ENCODE measurements at places on chromosomes 7 and 10. TPM values are rescaled to one million over a fixed set of nuclear protein-coding genes. Genes with fewer than 3 reads are reported as not detected.

DNA sequence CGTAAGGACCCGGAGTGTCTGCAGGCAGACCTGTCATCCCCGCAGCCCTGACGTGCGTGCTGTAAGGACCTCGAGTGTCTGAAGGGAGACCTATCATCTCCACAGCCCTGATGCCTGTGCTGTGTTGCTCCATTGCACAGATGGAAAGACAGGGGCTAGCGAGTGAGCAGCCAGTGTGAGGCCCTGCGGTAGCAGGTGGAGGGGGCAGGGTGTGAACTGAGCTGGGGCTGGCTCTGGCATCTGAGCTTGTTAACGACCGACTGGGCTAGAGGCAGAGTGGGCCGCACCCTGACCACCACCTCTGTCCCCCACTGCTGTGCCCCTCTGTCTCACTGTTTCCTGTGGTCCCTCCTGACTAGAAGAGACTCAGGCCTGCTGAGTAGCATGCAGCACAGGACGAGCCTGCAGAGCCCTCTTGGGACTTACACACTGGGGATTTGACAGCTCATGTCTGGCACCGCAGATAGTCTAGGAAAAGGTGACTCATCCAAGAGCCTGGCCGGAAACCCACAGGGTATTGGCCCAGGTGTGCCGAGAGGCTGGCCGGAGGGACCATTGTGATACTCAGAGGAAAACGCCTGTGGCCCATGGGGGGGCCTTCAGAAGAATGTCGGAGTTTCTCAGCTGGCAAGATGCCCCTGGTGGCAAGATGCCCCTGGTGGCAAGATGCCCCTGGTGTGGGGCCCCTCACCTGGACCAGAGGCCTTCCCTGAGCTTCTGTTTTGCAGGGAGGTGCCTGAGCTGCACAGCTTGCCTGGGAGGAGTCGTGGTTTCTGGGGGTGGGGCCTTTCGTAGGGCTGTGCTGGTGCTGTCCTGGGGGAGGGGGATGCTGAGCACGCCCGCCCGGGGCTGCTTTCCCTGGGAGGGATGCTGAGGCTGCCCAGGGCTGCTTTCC lies 34.3 kb downstream of the INPP5A start:
- DNase-seq: no peak

DNA sequence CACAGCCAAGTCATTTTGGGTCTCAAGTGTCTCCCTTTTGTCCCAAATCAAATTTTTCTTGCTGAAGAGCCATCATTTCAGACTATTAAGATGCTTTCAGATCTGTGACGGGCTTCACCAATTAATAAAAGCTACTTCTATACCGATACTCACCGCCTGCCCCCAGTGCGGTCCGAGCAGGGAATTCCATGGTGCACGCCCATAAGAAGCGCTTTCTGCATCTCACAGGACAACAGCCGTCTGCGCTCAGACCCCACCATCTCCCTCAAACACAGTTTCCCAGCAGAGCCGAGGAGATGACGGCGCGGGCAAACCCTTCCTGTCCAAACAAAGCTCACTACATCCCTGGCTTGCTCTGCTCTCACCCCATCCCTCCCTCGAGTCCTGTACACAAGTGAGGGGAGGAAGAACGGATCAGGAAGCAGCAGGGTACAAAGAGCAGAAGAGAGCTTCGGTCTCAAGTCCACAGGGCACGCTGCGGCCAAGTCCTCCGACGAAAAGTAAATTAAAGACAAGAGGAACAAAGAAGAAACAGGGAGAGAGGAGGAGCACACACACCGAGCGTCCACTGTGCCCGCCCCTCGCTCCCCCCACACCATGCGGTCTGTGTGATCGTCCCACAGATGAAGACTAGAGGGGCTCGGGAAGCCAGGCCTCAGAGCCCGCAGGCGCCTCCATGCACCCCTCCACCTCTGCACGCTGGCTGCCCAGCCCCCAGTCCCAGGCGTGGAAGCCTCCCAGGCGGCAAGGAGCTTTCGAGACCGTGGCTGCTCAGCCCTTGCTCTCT lies 121.9 kb downstream of the MAD1L1 start:
- DNase-seq: no peak

DNA sequence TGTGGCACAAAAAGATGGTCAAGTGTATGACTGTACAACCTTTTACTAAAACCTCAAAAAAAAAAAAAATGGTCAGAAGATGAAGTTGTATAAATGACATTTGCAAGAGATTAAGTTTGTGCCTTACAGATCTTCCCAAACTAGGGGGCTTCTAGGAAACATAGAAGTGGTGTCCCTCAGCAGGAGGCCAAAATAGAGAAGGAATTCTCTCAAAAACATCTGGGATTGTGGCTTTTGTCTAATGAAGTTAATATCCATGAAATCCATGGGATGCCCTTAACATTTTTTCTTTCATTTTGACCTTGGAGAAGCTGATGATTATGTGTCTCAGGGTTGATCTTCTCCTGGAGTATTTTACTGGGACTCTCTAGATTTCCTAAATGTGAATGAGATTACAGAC lies 62.2 kb downstream of the CASD1 start:
- DNase-seq: no peak

DNA sequence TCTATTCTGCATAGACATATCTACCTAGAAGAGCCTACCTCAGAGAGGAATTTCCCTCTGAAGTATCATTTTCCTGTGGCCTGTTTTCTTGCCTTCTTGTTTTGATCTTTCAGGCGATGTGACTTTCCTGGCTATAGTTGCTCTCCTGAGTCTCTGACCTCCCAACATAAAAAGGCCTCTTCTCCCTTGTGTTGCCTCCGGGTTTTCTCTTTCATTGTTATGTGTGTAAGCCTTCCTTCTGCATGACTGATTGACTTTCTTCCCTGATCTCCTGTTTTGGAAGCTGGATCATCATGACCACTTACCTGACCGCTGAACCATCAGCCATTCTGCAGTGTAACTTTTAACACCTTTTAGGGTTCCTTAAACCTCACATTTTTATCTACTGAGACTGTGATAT lies 441.5 kb upstream of the ETV1 start:
- no peak for DNase-seq

DNA sequence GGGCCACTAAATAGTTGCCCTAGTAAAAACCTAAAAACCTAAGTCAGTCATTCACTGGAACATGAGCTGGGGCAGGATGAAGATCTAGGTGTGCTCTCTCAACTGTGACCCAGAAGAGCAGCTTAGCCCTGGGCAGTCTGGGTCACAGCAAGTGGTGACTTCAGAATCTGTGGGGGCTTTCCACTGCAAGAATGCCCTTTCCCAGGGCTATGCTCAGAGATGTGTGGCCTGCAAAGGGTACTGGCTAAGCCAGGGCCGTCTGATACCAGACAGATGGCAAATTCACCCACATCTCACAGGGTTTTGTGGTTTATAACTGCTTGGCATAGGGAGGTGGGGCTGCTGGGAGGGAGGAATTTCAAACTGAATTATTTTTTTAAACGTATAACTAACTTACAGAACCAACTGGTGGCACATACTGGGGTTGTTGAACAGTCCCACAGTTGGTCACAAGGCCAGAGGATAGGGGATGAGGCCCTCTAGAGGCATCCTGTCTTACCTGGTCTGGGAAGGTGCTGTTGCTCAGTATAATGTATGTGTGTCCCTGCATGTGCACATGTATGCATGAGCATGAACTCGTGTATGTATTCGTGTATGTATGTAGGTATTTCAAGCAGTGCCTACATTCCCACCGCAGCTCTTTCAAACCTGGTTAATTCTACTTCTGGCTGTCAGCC lies 63.2 kb downstream of the PRPF18 start:
- no peak for DNase-seq

DNA sequence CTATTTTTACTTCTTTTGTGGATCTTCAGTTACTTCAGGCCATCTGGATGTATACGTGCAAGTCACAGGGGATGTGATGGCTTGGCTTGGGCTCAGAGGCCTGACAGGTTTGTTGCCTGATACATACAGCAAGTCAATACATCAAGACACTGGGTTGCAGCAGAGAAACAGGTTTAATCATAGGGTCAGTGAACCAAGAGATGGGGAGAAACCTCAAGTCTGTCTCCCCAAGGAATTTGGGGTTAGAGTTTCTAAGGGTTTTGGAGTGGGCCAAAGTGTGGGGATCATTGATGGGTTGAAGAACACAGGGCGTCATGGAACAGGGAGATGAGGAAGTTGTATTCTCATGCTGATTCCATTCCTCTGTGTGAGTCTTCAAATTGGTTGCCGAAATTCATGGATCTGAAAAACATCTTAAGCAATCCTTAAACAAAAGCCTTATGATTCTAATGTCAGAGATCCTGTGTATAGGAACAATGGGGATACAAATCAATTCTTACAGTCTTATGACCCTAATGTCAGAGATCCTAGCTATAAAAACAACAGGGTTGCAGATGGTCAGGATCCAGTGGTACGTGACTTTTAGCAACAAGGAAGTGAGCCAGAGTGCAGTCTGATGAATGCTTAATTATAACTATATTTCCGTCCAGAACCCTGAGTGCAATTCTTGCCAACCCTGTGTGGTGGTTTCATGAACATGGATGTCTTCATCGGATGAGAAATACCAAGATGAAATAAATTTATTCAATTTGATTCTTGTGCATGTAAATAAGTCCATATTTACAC lies 18.9 kb downstream of the OTUD1 start:
- DNase-seq: no peak

DNA sequence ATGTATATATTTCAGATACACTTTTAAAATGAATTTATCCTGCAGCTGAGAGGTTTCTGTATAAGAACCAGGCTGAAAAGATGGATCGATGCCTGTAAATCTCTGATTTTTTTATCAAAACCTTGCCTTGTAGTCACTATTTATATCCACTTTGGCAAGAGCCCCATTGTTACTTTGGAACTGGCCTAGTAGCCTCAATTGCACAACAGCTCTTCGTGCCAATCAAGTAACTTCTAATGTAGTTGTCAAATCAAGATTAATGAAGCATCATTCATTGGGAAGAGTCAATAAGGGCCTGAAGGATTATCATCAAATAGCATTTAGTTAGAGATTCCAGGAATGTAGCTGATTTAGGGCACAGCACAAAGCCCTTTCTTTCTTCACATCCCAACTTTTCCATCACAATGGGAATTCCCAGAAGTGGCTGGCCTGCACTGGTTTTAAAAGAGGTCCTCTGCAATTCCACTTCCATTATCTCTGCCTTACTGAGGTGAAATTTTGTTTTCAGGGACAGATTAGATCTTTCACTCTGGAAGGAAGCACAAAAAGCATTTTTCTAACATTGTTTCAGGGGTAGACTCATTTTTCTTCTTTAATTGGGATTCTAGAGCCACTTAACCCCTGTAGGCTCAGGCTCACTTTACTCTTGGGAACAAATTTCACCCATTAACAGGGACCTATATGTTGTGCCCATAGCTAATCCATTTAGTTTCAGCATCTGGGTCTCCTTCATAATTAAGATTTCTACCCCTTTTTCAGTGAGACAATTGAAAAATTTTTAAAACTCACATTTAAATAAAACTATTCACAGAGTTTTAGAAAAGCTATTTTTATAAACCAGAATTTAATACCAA lies 97.8 kb downstream of the CALCR start:
- no peak for DNase-seq

DNA sequence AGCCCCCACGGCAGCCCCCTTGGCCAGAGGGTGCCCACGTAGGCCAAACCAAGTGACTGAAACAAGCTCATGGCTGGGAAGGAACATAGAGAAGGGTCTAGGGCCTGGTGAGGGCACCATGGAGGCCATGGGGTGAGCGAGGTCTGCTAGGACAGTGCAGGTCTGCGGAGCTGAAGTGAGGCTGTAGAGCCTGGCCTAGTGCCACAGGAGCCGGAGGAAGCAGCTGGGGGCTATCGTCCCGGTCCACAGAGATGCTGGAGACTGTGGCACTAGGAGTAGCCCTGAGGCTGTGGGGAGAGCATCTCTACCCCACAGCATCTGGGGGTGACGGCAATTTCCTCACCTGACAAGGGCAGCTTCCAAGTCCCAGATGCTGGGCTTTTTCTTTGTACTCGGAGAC lies 150.3 kb downstream of the ZNF22 start:
- DNase-seq: no peak

DNA sequence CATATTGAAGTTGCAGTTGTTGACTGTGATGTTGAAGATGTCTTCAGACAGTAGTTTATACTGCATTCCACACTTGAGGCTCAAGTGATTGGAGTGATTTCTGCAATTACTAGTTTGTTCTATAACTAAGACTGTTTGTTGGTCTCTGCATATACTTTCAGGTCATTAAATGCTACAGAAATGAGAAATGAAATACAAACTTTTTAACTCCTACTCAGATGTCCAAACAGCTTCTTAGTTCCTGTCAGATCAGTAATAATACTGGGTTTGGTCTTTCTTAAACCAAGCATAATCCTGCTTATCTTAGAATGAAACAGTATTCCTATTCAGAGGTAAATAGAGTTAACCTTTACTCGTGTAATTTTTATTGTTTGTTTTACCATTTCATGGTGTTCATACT lies 115.9 kb downstream of the CCNY start:
- DNase-seq: no peak

GRCh38 chr7:7709291-7709690 lies 9.1 kb downstream of the RPA3 start:
- no peak for DNase-seq

DNA sequence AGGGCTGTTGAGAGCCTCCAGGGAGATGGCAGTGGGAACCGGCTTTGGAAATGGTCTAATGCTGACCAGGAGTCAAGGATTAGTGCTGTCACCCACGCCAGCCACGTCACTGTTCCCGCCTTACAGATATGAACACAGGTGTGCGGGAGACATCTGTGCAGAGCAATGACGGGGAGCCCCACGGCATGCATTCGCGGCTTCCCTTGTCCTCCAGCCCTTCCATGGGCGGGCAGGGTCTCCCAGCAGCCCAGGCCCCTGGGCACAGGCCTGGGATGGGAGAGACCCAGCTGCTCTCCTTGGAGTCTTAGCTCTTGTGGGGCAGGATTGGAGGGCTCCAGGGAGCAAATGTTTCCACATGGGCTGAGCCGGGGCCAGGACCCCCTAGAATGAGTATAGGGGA lies 94.2 kb downstream of the MYL10 start:
- DNase-seq: no peak

- DNase-seq: no peak
Measured at GRCh38 chr7:158811461-158811860, 17.8 kb downstream of the ESYT2 start.

DNA sequence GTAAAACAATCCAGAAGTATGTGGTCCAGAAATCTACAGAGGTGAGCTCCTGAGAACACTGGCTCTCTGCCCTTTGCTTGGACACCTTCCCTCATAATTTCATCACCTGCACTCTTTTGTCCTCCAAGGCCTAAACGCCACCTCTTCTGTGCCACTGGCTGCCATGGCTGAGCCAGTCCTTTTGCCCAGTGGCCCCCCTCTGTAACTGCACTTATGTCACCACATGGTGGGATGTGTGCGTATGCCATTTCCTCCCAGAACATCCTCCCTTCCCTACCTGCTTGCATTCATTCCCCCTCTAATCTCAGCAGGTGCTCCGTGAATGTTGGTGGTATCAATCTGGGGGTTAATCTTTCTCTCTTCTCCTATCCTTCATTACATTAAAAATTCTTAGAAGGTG lies 17.3 kb upstream of the DUSP5 start:
- DNase-seq: no peak

- DNase-seq: no peak
Measured at GRCh38 chr10:78147202-78147601, 113.5 kb downstream of the RPS24 start.

- no peak for DNase-seq
Measured at GRCh38 chr10:35335133-35336083, 901 bp upstream of the CCNY start.

USP54 gene
- 381 TPM for total RNA-seq

STAG3 gene
- 5.1 TPM for total RNA-seq

CALD1 gene
- 66.5 TPM for total RNA-seq

LARP4B gene
- total RNA-seq: 91.4 TPM

LRRC18 gene
- total RNA-seq: not detected

PNLIPRP3 gene
- total RNA-seq: not detected

ADAM8 gene
- 6.9 TPM for total RNA-seq

EDRF1 gene
- total RNA-seq: 31.0 TPM

RSPH10B gene
- total RNA-seq: 0.79 TPM

GALNT17 gene
- total RNA-seq: 103 TPM

MUC3A gene
- total RNA-seq: not detected

GJD4 gene
- 0.37 TPM for total RNA-seq

KIF11 gene
- 1.5 TPM for total RNA-seq

Measured in dorsolateral prefrontal cortex (tissue), 122 donors.